ENCODE measurements at places on chromosomes 11 and 22.

DNA sequence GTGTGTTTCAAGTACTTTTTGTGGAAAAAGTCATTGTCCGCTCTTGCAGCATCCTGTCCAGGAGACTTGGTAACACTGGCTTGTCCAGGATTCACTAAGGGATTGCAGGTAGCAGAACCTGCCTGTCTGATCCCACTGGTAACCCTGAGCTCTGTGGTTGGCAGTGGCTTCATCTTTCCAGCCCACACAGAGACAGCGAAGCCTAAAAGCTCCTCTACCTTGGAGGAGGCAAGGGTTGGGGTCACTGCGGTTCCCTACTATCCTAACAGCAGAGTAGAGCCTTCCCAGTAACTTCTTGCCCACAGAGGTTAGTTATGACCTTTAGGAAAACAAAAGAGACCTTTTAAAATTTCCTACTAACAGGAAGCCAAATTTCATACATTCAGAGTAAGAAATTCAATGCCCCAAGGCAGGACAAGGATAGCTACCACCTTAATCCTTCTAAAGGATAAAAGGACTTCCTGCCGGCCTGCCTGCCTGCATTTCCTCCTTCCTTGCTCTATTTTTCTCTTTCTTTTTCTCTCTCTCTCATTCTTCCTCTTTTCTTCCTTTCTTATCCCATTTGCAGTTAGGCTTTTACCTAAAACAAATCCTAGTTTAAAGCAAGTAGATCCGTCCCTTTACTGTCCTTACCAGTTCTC lies 8.4 kb upstream of the RCN1 start:
- DNase-seq = no peak

DNA sequence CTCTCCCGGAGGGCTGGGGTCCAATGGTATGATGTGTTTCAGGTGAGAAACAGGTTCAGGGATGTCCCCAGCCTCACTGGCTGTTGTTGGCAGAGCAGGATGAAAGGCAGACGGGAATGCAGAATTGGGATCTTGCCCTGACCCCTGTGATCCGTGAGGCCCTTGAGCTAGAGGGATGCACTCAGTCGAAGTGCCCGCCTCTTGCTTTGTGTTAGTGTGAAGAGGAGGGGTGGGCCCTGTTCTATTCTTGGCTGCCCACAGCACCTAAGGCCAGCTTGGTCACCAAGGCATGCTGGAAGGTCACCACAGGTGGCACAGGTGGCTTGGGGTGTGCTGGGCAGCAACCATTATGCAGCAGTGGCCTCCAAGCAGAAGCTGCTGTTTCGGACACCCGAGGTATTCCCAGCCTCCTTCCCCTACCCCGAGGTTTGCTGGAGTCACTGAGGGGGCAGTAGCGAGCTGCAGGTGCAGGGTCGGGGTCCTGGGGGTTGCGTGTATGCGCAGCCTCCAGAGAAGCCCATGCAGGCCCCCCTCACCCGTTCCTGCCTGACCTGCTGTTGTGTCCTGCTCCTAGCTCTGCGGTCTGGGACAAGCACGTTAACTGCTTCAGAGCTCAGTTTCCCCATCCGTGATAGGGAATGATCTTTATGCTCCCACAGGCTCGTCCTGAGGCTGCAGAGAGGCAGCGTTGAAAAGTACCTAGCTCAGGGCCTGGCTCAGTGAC lies 13.0 kb downstream of the LRP5 start:
- DNase-seq = no peak

DNA sequence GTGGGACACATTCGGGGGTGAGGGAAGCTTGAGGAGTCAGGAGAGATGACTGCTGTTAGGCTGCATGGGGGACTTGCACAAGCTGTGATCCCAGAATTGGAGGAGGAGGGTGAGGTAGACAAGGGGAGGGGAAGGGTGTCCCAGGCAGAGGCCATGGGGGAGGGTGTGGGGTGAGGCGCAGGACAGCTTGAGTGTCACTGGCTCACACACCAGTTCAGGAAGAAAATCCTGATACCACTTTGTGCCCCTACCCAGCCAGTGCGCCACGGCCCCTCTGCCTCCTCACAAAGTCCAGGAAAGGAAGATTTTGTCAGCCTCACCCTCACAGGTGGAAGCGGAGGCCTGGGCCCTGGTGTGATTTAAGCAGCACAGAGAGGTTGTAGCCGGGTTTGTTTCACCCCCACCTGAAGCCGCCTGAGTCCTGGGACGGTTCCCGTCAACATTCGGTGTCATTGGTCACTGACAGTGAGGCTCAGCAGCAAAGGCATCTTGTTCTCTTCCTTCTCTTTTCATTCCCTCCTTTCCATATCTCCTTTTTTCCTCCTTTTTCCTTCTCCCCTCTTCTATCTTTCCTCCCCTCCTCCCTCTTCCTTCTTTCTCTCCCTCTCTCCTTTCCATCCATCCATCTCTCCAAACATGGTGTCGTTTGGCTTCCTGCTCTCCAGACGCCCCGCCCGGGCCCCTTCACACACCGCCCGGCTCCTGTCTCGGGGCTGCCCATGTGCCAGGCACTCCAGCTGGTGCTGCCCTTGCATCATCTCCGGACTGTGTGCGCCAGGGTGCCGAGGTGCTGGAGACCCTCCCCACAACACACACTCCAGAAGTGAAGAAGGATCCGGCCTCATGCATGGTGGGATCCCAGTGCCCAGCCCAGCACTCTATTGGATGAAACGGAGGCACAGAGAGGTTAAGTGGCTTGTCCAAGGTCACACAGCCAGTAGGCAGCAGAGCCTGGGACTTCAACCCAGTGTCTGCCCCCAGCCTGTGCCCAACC lies 89.3 kb downstream of the MPPED1 start:
- no peak for DNase-seq

DNA sequence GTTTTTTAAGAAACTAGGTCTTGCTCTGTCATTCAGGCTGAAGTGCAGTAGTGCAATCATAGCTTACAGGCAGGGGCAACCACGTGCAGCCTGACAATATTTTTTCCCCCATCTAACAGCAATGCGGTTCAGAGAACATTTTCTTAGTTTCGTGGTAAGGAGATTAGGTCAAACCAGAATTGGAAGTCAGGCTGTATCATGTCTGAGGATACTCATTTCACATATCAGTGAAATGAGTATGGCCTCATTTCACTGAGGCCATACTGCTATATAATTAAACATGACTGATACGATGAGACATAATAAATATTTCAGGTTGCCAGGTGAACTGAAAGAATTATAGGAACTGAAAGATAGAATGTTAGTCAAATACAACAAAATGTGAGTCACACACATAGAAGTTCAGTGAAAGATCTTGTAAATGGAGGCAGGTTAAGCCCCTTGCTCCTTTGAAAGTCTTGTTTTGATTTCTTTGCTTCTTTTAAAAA lies 32.5 kb upstream of the IZUMO1R start:
- peak; percentile 30 for DNase-seq

DNA sequence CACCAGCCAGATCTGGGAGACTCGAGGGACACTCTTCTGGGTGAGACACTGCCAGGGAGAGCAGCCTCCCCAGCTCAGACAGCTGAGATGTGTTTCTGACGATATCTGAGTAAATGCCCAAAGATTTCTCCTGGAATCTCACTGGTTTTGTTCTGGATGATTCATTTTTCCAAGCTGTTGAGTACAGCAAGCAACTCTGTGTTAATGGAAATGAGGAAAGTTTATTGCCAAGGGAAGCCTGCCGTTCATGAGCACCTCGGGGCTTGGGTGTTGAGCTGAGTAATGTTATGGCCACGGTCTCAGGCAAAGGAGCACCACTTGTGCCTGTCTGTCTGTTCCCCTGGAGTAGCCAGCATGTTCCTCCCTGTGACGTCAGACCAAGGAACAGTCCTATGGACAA lies 1132.4 kb downstream of the BRD1 start:
- no peak for DNase-seq

- DNase-seq = no peak
These were observed 58.6 kb downstream of the SC5D start for GRCh38 chr11:121351083-121351630.

GRCh38 chr11:125092669-125093068 lies 18.8 kb downstream of the TMEM218 start:
- no peak for DNase-seq

DNA sequence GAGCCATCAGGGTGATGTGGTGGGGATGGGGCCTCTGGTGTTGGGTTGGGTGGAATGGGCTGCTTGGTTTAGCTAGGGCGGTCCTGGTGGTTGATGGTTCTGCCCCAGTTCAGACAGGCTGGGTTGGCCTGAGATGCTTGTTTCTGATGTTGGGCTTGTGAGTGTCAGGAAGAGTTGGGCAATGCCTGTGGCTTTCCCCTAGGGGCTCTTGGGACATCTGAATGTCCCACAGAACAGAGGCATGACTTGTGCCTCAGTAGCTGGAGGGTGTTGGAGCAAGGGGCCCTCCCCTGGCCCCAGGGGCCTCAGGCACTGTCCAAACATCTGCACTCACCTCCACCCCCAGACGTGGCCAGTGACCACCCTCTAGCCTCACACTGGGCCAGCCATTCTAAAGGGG lies 14.0 kb upstream of the CTSD start:
- no peak for DNase-seq

DNA sequence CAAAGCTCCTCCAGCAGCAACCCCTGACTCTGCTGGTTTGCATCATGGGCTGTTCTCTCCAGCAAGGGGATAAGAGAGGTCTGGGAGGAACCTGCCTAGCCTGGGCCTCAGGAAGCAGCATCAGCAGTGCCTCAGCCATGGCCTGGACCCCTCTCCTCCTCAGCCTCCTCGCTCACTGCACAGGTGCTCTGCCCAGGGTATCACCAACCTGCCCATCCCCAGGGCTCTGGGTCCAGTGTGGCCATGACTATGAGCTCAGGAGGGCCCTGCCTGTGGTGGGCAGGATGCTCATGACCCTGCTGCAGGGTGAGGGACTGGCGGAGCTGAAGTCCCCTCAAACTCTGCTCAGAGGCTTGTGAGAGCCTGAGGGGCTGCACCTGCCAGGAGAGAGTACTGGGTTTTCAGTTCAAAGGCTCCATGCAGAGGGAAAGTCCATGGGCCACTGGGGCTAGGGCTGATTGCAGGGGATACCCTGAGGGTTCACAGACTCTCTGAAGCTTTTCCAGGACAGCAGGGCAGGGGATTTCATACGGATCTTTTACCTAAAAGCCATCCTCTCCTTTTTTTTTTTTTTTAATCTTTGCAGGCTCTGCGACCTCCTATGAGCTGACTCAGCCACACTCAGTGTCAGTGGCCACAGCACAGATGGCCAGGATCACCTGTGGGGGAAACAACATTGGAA lies 115.8 kb upstream of the IGLL5 start:
- DNase-seq = no peak
